ENCODE measurements at places on chromosomes 5 and 9.

DNA sequence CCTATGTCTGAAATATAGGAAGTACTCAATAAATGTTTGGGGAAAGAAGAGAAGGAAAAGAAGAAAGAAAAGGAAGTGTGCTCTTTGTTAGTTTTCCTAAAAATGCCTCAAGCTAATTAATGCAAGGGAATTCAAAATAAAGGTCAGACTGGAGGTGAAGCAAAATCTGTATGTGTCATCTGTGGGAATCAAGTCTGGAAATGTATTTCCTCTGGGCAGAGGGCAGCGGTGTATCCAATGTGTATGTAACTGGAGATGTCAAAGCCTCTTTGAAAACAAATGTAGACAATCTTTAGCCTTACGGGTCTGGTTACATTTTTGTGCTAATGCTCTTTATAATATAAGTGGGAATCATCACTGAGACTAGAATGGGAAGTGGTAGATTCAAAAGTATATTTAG, 471.4 kb downstream of the MAN2A1 start:
- DNase-seq, result no peak

- no peak for DNase-seq
These were observed 41.7 kb downstream of the KLF4 start for GRCh38 chr9:107447834-107448233.

- DNase-seq, result peak; percentile 5
These were observed 287.3 kb downstream of the EBF1 start for GRCh38 chr5:158812408-158812807.

GRCh38 chr9:107504585-107505455, 15.3 kb upstream of the KLF4 start:
- no peak for DNase-seq

DNA sequence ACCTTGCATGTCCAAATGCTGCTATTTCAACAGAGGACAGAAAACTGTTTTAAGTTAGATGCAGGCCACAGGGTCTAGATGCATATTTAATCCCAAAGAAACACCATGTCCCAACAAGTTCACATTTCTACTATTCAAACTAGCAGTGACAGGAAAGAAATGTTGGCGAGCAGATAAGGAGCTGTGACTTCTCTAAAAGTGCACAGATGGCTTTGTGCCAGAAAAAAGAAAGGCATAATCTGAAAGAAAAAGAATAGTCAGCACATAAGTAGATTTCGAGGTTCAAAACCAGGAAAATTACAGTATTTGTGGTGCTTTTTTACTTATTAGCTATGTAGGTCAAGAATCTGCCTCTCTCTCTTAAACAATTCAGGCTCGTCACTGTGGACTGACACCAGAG, 178.3 kb downstream of the DNAH5 start:
- DNase-seq, result no peak

- DNase-seq, result no peak
These were observed 2257.5 kb upstream of the C9orf72 start for GRCh38 chr9:29830821-29831220.

DNA sequence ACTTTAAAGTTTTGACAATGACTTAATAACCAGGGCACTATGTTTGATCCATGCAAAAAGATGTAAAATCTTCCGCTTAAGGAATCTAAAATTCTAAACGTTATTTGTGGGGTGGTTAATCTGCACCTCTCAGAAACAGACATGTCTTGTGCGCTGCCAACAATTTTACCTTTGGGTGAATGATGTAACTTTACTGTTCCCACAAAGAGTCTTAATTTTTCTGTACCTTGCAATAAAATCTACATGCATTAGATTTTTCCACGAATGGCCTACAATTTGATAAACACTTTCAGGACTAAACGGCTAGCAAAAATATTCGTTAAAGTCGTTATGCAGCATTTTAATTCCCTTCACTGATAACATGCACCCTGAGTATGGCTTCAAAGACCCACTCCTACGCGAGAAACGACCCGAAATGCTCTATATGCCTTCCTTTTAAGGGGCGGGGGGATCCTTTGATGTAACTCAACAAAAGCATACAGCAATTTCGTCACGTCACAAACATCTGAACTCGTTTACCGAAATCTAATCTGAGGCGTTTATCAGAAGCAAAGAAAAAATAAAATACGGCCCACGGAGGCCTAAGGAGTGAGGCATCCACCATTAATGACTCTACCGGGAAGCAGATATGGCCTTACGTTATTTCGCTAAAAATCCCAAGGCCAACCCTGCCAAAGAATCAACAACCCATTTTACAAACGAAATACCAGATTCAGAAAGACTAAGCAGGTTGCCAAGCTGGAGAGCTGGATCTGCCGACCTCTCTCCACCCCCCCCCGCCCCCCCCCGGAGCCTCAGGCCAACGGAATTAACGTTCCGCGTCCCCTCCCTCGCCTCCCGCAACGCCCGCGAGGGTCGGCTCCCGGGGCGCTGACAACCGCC, 621 bp downstream of the AK6 start:
- no peak for DNase-seq

DNA sequence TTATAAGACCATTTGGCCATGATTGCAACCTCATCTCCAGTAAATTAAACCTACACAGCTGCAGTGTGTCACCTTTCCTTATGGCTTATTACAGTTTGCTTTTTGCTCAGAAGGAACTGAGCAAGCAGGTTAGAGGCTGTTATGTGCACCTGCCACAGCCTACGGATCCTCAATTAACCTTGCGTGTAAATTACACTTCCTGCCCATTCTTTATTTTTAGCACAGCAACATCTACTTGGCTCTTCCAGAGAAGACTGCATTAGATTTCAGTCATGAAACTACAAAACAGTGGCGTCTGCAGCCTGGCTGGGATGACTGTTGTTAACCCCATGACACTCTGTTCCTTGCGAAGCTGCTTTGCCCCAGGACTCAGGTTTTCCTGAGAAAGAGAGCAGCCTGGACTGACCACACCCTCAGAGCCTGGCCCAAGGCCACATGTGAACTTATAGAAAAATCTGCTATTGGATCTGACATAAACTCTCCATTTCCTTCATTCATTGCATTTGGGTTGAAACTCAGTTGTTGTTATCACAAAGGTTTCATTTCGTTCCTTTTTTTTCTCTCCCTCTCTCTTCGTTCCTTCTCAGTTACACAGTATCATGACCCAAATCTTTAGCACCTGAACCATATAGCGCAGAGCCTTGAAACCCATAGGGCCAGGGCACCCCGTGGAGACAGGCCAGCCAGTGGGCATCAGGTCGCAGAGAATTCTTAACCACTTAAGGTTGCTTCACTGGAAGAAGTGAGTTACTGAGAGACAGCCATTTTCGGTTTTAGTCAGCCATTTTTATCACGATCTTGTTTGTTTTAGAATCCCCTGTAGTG, 138.6 kb downstream of the PALM2AKAP2 start:
- DNase-seq, result no peak

DNA sequence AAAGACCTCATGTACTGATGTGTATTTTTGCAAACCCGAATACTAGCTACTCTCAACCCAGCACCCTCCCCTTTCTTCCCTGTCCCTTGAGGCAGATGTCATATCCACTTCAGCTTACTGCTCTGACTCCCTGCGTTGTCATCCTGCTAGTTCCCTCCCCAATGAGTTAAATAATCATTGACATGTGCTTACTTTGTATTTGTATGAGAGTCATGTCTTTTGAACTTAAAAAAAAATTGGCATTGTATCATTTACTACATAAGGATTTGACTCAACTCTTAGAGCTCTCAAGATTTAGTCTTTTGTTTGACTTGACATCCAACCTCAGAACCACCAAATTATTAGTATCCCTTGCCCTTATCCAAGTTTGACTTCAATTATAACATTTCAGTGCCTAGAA, 219.7 kb upstream of the TUT7 start:
- DNase-seq, result no peak

DNA sequence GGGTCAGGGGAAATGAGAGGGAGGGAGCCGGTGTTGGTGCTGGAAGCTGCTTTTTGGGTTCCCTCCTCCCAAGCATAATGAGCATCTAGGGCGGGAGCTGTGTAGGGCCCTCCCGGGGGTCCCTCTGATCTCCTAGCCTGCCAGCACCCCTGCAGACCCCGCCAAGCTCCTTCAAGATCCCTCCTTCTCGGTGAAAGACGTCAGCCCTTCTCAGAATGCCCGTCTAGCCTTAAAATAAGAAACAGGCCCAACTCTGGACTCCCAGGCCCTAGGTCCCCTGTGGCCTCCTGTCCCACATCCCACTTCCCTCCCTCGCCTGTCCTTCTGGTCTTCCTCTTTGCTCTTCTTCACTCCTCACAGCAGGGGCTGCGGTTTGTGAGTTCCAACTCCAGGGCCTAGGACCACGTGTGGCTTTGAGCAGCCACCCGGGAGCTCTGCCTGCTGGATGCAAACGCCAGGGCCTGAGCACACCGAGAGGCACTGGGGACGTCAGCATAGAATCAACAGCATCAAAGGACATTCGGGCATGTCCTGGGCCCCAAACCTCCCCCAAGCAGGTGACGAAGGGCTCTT, 8.8 kb upstream of the SCGB3A1 start:
- no peak for DNase-seq

Measured in T-helper 9 cell (primary cell).